GM10248 (cell line): ENCODE measurements at places on chromosomes 7 and 10.

GRCh38 chr10:80497187-80498077 lies 40.3 kb upstream of the SH2D4B start:
- DNase-seq = no peak

DNA sequence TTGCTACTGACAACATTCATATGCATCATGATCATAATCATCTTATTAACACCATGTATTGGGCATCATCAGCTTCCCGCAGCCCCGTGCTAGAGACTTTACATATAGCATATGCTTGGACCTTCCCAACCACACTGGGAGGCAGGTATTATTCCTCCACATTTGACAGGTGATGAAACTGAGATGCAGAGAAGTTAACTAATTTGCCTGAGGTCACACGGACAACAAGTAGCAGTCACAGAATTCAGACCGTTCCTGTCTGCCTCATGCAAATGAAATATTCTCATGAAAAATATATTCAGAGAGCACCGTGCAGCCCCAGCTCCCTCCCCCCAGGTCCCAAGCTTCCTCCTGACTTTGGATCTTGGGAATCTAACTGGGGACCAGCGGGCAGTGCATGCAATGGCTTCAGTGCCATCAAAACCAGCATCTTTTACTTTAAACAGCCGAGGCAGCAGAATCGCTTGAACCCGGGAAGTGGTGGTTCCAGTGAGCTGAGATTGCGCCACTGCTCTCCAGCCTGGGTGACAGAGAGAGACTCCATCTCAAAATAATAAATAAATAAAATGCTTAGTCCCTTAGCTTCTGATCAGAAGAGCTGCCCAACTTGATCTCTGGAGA lies 112.2 kb upstream of the GPR26 start:
- DNase-seq = no peak

GRCh38 chr7:97307521-97308108 lies 190.1 kb downstream of the SDHAF3 start:
- DNase-seq = no peak

DNA sequence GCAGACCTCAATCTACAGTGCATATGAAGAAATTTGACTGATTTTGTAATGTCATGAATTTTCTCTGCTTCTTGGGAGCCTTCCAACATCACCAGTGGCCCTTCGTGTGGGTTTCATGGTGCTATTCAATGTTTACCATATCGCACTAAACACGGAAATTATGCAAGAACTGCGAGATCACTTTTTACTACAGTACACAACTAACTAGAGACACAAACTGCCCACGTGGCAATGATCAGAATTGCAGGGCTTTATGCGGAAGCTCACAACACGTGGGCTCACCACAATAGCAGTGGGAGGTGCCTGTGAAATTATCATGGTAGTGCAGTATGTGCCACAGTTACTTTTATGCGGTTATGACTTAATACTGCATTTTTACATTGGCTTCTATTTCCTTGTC lies 449.7 kb upstream of the KLF6 start:
- no peak for DNase-seq

- no peak for DNase-seq
Observed at GRCh38 chr10:46266306-46266985, 20.4 kb upstream of the ANTXRL start.

- DNase-seq = no peak
Observed at GRCh38 chr7:36547416-36547815, 157.8 kb downstream of the ANLN start.

DNA sequence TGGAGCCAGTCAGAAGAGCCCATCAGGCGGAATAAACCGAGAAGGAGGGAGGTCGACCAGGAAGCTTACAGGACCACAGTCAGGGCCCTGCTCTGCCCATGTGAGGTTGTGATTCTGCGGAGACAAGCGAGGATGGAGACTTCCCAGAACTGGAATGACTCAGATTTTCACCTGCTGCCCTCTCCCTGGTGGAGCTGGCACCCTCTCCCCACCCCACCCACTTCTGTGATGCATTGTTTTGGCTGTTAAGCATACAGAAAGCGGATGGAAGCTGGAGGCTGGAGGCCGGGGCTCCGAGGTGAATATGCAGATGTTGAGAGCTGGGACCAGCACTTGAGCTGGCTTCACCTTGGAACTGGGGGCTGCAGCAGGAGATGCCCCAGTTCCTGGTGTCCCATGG lies 57.4 kb downstream of the NPTX2 start:
- DNase-seq = no peak

GRCh38 chr10:49595713-49596492 lies 14.2 kb upstream of the SLC18A3 start:
- DNase-seq = no peak

- no peak for DNase-seq
Observed at GRCh38 chr7:101736084-101736483, 81.3 kb upstream of the CUX1 start.

DNA sequence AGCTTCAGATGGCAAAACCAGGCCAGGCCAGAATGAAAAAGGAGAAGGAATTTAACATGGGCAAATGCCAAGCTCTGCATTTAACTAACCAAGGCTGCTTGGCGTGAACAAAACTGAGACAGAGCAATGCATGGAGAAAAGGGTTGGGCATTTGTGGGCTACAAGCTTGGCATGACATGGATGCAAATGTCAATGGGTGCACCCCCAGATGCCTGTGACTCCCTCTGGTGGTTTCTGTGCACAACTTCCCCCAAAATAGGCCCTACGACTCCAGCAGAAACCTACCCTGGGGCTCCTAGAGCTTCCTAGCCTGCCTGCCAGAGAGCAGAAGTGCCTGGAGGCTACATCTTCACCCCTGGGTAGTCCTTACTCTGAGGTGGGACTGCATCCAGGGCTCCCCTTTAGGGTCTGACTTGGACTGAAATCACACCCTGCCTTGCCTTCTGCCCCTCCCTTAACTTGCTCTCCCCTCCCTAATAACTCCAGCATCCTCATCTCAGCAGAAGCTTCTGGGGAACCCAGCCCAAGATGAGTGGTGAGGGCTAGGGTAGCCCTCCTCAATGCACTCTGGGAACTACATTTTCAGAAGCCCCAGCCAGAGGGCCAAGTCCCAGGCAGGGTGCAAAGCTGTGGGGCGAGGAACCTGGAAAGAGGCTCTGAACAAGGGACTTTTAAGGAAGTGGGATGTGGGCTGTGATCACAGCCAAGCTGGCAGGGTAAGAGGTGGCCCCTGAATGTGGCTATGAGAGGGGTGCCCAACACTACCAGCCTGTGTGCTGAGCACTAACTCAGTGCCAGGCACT lies 11.3 kb downstream of the GPRIN2 start:
- DNase-seq = no peak

GRCh38 chr7:46525876-46526275 lies 604.8 kb upstream of the IGFBP3 start:
- DNase-seq = no peak

GRCh38 chr10:17533731-17534130 lies 79.3 kb upstream of the ST8SIA6 start:
- DNase-seq = no peak

- no peak for DNase-seq
Observed at GRCh38 chr7:70619130-70619529, 512.8 kb upstream of the GALNT17 start.

DNA sequence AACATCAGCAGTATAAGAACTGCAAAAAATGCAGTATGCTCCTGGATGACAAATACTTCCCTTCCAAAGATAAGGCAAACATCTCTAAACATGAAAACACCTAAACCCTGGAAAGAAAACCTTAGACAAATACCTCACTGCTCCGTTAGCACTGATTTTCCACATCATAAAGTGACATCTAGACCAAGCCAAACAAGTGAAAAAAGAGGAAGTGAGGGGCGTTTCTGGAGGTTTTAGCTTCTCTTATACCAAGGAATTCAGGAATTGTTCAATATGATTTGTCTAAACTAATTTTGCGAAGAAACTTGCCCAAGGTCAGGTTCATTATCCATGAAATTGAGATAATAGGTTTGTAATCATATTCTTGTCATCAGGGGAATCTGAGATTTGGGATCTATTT lies 279.7 kb downstream of the ADRA2A start:
- no peak for DNase-seq

GRCh38 chr10:104190695-104191094 lies 41.5 kb downstream of the CFAP43 start:
- no peak for DNase-seq

- DNase-seq = no peak
Observed at GRCh38 chr10:43863859-43864591, 215.3 kb upstream of the ZNF32 start.

GRCh38 chr10:114289096-114289436 lies 50.0 kb downstream of the VWA2 start:
- DNase-seq = no peak

- DNase-seq = no peak
Observed at GRCh38 chr7:138892006-138892630, 89.1 kb downstream of the KIAA1549 start.

- no peak for DNase-seq
Observed at GRCh38 chr10:7185367-7185690, 225.5 kb downstream of the SFMBT2 start.

DNA sequence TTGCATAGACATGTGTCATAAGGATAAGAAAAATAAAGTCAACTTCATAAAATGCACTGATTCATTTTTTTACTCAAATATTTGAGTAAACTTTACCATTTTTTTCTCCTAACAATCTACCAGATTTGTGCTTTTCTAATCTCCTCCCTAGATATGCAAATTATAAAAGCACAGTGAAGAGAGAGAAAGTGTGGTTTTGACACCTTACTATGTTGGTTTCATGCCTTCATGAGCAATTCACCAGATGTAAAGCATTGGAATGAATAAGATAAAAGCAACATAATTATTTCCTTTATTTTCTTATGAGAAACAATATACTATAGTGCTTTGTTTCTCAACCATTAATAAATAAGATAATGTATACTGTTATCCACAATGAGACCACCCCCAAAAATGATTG lies 432.5 kb upstream of the PCDH15 start:
- DNase-seq = no peak

GRCh38 chr7:20122073-20122472 lies 95.1 kb downstream of the MACC1 start:
- DNase-seq = no peak

DNA sequence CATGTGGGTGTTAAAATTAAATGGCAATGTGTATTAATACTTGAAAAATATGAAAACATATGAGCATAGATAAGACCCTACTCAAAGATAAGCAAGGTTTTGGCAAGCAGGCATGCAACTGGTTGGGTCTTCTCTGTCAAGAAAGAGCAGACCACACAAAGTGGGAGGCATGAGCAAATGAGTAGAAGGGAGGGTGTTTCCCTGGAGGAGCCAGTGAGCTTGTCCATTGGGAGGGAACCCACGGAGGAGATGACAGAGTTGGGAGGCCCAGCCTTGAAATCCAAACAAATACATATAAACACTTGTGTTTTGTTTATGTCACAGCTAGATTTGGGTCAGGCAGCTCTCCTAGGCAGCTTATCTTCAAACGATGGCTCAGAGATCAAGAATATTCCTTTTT lies 134.5 kb upstream of the CXCL12 start:
- DNase-seq = no peak

GRCh38 chr7:151349507-151349853 lies 7.9 kb downstream of the NUB1 start:
- DNase-seq = no peak

DNA sequence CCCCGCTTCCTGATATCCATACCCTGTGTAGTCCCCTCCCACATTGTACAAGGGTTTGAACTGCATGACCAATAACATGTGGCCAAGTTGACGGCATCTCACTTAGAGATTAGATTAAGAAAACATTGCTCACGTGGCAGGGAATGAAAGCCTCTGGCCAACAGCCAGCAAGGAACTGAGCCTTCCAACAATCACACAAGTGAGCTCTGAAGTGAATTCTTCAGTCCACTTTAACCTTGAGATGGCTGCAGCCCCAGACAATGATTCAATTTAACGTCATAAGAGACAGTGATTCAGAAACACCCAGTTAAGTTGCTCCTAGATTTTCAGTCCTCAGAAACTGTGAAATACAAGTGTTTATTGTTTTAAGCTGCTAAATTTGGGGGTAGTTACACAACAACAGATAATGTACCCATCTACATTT lies 165.9 kb upstream of the PLXNA4 start:
- no peak for DNase-seq

DNA sequence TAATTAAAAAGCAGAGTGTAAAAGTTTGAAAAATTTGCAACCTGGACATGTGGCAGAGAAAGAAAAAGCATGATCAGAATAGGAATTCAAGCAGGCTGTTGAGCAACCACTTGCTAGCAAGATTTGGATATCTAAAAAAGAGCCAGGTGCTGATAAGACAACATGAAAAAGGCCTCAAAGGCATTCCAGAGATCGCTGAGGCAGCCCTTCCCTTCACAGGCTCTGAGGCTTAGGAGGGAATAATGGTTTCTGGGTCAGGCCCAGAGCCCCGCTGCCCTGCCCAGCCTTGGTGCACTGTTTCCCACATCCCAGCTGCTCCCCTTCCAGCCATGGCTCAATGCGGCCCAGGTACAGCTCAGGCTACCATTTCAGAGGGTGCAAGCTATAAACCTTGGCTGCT lies 64.1 kb upstream of the EEPD1 start:
- no peak for DNase-seq

DNA sequence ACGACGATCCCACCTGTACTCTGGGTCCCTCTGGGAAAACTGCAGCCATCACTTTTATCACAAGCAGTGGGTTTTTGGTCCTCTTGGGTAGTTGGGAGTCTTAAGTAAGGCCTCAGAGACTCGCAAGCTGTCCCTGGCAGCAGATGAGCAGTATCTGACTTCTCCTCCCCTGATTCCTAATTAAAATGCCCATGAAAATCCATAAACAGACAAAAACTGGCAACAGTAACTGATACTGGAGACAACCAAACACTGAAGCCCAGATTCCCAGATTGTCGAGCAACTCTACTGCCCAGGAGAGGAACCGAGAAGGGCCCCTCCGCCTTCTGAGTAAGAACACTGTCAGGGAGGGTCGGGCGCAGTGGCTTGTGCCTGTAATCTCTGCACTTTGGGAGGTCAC lies 333.8 kb downstream of the CALN1 start:
- DNase-seq = no peak

- DNase-seq = no peak
Observed at GRCh38 chr7:104208421-104208780, 588 bp upstream of the ORC5 start.

DNA sequence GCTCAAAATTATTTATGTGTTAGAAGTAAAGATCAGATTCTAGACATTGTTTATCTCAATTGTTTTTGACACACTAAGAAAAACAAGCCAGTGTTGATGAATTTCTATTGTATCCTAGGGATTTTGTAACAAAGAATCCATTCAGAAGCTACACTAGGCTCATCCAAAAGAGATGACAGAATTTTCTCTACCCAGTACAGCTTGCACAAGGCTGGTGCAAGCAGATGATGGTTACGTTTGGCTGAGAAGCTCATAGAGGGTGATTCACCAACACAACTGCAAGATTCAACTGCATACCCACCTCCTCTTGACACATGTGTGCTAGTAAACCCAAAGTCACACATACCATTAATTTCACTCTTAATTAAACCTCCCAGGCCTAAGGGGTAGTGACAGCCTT lies 20.8 kb downstream of the GRM3 start:
- DNase-seq = no peak

DNA sequence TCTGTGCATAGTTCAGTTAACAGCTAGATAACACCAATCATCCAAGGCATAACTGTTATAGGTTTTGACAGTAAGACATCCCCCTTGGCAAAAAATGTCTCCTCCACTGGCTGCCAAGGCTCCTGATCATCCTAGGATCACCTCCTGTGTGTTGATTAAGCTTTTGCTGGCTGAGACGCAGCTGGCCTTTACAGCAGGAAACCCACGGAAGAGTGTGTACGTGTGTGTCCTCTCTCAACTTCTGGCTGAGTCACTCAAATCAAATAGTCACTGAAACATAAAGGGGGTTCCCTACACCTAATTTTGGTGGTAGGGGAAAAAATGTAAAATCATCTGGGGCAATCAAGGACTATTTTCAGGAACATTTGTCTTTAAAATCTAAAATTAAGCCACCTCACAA lies 208.8 kb downstream of the CTNNA3 start:
- no peak for DNase-seq
